Activated CD8-positive, alpha-beta T cell treated with anti-CD3 and anti-CD28 coated beads, Interleukin-2, amount 10 ng/mL, durations not matched to agents 7 days and 5 days (primary cell): ENCODE measurements at places on chromosomes 2 and 18. TPM values are rescaled to one million over a fixed set of nuclear protein-coding genes. Genes with fewer than 3 reads are reported as not detected.

GRCh38 chr2:14524041-14524802 is 108.3 kb upstream of the LRATD1 start:
- DNase-seq: no peak

DNA sequence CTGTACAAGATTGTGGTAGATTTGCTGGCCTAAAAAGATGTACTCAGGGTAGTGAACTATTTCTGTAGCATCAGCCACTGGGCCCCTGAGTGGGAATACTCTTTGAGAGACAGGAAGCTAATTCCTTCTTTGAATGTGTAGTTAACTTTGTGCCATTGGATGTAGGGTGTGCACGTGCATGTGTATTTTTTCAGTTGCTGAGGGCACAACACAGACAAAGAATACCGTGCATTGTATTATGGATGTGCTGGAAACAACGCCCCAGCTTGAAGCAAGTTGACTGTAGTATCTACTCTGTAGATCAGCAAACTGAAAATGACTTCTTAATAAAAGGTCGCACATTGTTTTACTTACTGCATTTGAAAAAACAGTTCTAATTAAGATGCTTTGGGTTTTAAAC is 14.1 kb downstream of the CRIM1 start:
- no peak for DNase-seq

DNA sequence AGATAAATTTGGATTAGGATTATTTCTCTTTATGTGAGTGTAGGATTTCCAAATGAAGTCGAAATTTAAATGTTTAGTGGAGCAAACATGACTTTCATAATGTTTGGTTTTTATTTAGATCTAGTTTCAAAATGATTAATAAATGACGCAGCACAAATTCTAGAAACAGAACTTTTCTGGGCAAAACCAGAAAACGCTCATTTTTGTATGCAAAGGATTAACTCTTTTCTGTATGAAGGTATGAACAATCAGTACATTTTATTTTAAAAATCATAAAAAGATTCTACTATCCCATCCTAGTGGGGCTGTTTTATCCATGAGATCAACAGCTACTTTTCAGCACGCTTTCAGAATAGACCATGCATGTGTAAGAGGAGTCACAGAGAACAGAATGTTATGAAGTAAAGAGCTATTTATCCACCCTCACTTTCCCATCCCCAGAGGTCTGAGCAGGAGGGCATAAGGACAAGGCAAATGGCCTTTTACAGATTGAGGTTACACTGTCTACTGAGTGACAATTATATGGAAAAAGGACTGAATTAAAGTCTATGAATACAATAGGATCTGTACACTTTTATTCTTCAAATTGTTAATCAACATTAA is 270.8 kb downstream of the ZEB2 start:
- DNase-seq: no peak

Gene FTCDNL1
- total RNA-seq: 1.5 TPM

DNA sequence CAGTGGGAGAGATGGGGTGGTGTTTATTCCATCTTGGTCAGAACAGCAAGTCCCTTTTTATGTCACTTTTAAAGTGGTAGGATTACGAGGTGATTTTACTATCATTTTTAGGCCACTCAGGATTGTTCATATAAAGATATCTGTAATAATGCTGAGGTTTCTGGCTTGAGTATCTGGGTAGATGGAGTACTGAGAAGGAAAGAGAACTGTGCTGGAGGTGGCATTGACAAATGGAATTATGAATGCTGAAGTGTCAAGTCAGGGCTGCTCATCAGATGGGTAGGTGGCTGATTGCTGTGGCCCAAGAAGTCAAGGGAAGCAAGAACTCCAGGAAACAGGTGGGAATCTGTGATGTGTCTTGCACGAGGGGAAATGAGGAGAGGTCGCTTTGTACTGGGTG is 85.3 kb upstream of the MGAT4A start:
- DNase-seq: no peak

GRCh38 chr2:167814881-167815718 is 432.3 kb downstream of the STK39 start:
- DNase-seq: no peak

GRCh38 chr18:38948436-38948835 is 1382.8 kb upstream of the CELF4 start:
- DNase-seq: no peak

Gene PLCL1
- 0.18 TPM for total RNA-seq

- no peak for DNase-seq
Observed at GRCh38 chr2:203097735-203098134, 83.1 kb downstream of the NBEAL1 start.

DNA sequence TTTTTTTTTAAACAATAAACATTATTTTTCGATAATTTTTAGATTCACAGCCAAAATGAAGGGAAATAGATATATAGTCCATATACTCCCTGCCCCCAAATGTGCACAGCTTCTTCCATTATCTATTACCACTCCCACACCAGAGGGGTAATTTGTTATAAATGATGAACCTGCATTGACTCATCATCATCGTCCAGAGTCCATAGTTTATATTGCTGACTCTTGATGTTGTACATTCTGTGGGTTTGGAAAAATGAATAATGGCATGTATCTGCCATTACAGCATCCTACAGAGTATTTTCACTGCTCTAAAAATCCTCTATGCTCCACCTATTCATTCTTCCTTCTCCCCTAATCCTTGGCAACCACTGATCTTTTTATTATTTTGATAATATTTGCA is 121.5 kb downstream of the LTBP1 start:
- DNase-seq: no peak
